ENCODE measurements at places on chromosomes 6 and 20. TPM values are rescaled to one million over a fixed set of nuclear protein-coding genes. Genes with fewer than 3 reads are reported as not detected.

The CEP57L1 gene
- 14.5 TPM for total RNA-seq

The LAMP5 gene
- not detected for total RNA-seq

The LY6G6D gene
- total RNA-seq = not detected

The GNMT gene
- 0.71 TPM for total RNA-seq

The OR5V1 gene
- total RNA-seq = not detected

The FOXQ1 gene
- not detected for total RNA-seq

The PDE10A gene
- not detected for total RNA-seq

The SYNDIG1 gene
- total RNA-seq = not detected

The PPARD gene
- total RNA-seq = 21.9 TPM

All from T-helper 1 cell treated with Interleukin-12 subunit alpha and Interleukin-12 subunit beta and Interleukin-4 antibody, amounts not matched to agents 30 ng/mL and 1 ng/mL, for 36 hours (primary cell).